Panc1 (cell line): ENCODE measurements at places on chromosomes 6 and 20. TPM values are rescaled to one million over a fixed set of nuclear protein-coding genes. Genes with fewer than 3 reads are reported as not detected.

Gene TREML4
- not detected for total RNA-seq

Gene RAET1L
- total RNA-seq, result not detected

Gene RBM24
- 23.0 TPM for total RNA-seq

GRCh38 chr20:19652591-19653026 lies 105.4 kb upstream of the RIN2 start:
- DNase-seq, result no peak

DNA sequence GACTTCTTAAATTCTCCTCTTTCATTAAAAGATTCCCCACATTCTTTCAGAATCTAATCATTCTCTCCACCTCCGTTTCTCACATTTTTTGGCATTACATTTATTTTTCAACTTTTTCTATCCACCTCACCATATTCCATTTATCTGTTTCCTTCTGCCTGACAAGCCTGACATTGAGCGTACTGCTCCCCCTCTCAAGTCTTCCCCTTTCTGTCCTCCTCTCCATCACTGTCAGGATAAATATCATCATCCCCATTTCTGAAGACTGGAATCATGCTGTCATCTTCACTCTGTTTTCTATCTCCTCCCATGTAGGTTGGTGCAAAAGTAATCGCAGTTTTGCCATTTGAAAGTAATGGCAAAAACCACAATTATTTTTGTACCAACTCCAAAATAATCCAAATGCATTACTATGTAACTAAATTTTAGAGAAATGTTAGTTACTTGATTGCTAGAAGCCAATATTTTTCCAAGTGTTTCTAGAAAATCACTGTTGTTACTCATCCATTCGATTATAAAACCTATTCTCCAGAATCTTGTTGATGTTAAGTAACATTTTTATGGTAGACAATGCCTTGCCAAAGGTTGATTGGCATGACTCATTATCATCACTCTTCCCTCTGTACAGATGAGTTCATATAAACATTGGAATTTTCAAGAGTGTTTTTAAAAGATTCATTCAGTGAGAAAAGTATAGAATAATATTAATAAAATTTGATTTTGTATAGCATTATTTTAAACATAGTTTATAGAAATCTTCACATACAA lies 292.3 kb upstream of the RNF217 start:
- DNase-seq, result no peak

- no peak for DNase-seq
Measured at GRCh38 chr6:112560651-112561050, 213.5 kb downstream of the RFPL4B start.

DNA sequence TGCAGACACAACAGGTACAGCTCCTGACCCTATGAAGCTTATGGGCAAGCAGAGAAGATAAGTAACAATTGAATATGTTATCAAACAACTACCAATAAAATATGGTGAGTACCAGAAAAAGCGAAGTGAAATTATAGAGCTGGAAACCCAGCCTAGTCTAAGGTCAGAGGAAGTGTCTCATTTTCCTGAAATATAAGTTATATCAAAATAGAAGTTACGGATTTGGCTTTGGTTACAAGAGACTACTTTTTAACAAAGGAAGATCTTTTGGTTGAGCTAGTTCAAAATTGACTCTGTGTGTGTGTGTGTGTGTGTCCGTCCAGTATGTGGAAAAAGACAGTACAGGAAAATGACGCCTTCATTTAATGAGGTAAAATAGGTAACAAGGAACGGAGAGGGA lies 8.9 kb downstream of the STX11 start:
- no peak for DNase-seq

- DNase-seq, result no peak
Measured at GRCh38 chr6:88168362-88168761, 2.2 kb upstream of the CNR1 start.

DNA sequence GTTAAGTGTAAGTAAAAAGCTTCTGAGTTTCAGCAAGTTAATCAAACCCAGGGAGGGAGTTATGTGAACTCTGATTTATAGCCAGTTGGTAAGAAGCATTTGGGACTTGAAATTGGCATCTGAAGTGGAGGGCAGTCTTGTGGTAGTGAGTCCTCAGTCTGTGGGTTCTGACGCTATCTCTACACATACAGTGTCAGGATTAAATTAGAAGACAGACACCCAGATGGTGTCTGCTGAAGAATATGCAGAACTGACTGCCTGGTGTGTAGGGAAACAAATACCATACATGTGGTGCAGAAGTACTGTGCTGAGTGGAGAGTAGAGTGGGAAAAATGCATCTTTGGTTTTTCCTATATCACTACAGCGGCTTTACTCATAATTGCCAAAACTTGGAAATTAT lies 43.5 kb upstream of the PLN start:
- no peak for DNase-seq
